ENCODE measurements at places on chromosomes 12 and 14. TPM values are rescaled to one million over a fixed set of nuclear protein-coding genes. Genes with fewer than 3 reads are reported as not detected.

Gene TPPP2
- not detected for total RNA-seq

Gene MLF2
- 126 TPM for total RNA-seq

Gene CDK2
- total RNA-seq: 3.7 TPM

Gene KSR2
- total RNA-seq: 0.02 TPM

Gene CLEC9A
- not detected for total RNA-seq

Gene CEP83
- total RNA-seq: 13.4 TPM

Gene FNTB
- total RNA-seq: 16.5 TPM

Gene FAM90A1
- 0.14 TPM for total RNA-seq

Gene OR4E1
- total RNA-seq: not detected
